ENCODE measurements at places on chromosomes 4 and X.

DNA sequence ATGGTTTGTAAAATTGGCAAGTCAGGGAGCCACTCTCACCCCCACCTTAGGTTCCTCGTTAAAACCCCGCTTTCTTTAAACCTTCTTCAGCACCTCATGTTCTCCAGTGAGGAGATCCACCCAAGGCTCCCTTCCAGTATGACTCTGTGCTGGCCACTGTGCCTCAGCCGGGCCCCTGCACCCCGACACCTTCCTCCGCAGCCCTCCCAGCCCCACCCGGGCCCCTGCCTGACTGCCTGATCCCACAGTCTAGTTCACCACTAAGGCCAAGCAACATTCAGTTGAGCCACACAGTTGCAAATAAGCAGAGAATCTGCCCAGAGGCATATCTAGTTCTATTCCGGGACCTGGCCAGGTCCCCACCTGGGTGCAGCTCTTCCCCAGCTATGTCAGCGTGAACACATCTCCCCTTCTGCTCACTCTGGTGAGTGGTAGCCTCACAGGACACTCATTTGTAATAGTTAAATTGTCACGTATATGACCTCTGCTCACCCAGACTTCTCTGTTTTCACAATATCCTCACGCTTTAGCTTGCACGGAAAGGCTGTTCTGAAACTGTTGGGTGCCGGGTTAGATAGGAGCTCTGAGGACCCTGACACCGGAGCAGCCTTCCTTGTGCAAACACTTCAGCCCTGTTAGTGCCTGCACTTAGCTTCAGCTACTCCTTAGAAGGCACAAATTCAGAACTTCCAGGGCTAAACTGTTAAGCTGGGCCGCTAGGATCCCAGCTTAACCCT is 146.8 kb downstream of the DCTD start:
- no peak for DNase-seq

GRCh38 chr4:176638992-176639391 is 153.7 kb downstream of the VEGFC start:
- no peak for DNase-seq

- DNase-seq: no peak
Observed at GRCh38 chr4:33052241-33052640, 2332.1 kb downstream of the PCDH7 start.

DNA sequence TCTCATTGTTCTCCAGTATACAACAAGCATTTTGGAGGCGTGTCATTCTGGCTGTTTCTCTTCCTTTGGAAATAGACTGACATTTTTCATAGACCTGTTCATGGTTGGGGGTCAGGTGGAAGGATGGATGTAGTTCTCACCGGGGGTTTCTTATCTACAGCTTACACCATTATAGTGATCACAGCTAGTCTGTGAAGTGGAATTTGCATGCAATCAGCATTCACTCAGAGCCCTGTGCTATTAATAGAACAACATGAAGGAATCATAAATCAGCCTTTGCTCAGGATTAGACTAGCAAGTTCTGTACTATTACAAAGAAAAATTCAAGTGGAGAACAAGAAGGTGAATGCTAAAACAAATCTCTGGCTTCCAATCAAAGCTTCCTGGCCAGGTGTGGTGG is 132.6 kb upstream of the PUDP start:
- no peak for DNase-seq

GRCh38 chrX:126550816-126551215 is 1.8 kb downstream of the DCAF12L1 start:
- DNase-seq: no peak

- DNase-seq: no peak
Observed at GRCh38 chrX:138771047-138771446, 59.5 kb upstream of the FGF13 start.

Data from SK-N-DZ (cell line).